ENCODE measurements at places on chromosomes 2 and 18.

DNA sequence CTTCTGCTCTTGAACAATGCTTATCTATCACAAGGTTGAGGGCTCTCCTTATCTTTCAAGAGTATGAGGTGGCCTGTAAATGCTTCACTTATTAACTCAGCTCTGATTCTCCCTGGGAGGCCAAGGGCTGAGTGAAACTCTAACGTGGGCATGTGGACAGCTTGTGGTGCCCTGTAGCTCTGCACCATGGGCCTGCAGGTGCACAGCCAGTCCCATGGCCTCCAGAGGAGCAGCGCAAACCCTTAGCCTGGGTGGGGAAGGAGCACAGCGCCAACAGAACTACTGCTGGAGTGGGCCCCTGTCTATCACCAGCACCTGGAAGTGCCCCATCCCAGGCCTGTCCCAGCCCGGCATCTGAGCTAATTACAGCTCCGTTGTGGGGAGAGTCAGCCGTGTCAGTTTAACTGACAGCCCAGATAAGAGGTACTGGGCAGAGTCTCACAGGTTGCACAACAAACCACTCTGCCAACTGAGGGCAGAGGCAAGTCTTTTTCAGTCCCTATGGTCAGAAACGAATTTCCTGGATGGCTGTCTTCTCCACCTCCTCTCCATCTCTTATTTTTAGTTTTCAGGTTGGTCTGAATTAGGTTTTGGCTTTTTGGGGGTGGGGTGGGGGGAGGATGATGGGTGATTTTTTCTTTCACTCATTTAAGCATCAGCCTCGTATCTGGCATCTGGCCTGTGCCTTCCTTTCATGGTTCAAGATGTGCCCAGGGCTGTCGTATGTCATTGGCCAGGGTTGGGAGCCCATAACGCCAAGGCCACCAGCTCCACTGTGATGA is 219.5 kb downstream of the BCL2 start:
- DNase-seq = no peak

DNA sequence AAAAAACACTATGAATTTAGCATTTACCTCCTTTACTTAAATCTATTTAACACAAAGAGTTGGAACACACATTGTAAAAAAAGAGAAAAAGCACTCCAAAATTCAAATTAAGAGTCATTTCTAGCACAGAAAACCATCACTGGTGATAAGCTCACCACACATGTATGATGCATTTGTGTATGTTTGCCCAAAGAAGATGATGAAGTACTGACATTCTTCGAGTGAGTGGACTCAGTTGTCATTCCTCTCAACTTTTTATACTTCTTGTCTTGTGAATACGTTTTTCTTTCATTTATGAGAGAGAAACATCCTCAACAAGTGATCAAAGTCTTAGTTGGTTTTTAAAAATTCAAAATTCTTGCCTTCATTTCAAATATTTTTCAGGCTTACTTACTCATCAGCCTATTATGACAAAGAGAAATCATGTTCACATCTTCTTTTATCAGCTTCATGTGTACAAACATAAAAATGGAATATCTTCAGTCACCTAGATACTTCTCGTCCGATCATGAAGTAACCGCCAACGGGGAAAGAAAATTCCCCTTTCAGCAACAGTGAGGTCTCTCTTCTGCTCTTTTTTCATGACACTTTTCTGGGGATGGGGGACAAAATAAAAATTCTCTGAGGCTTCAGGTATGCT is 1.5 kb downstream of the DSEL start:
- no peak for DNase-seq

DNA sequence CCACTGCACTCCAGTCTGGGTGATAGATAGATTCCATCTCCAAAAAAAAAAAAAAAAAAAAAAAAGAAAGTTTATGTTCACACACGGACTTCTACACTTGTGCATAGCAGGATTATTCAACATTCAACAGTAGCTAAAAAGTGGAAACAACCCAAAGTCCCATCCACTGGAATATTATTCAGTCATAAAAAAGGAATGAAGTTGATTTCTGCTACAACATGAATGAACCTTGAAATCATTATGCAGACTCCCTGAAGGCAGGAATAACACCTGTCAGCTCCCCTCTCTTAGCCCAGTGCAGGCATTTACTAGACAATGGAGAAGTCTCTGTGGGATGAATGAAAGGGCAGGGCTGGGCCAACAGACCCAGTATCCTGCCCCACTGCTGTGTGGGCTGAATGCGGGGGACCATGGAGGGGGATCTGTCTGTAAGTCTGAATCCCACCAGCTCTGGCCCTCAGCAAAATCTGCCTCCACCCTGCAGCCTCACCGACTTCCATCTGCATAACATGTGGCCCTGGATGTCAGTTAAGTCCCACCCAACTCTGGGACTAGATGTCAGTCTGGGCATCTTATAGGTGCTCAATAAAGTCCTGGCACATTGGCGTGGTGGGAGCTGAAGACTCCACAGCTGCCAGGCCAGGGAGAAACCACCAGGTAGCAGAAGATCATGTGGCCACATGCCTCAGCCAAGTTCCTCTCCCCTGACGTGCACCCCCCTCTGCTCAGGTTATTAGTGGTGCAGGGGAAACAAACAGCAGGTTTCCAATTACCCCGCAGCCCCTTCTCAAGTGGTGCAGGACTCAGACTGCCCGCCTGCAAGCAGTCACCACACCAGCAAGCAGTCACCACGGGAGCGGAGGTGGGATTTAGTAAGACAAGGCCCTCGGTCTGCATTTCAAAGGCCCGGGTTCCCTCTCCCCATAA is 8.9 kb downstream of the ZFP36L2 start:
- no peak for DNase-seq

GRCh38 chr2:218020966-218021535 is 18.3 kb upstream of the TNS1 start:
- DNase-seq = no peak

- DNase-seq = no peak
Observed at GRCh38 chr18:74524097-74524496, 10.2 kb upstream of the CNDP1 start.

- DNase-seq = no peak
Observed at GRCh38 chr2:110852051-110852450, 119.7 kb downstream of the ACOXL start.

- no peak for DNase-seq
Observed at GRCh38 chr2:112694182-112694581, 26.6 kb upstream of the NT5DC4 start.

- no peak for DNase-seq
Observed at GRCh38 chr2:23793476-23793875, 133.4 kb downstream of the ATAD2B start.

GRCh38 chr2:1652034-1652790 is 92.1 kb downstream of the PXDN start:
- no peak for DNase-seq

DNA sequence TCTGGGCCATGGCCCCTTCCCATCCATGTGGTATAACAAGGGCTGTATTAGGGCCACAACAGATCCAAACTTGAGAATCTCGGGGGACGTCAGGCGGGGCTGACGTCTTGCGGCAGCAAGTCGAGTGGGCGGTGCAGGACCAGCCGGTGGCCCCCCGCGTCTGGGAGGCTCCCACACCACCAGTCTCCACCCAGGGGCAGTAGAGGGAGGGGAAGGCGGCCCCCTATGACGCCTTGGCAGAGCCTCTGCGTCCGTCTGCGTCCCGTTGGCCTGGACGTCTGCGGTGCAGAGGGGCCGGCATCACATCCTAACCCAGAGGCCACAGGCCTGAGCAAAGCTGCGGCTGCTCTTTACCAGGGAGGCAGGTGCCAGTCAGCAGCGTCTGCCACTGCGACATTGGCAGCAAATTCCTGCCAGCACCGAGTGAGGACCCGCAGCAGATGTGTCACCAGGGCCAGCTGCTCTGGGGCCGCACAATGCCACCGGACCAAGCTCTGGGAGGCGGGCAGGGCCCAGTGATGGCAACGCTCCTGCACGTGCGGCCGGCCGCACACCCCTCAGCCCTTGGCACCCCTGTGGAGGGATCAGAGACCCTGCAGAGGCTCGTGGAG is 73.8 kb downstream of the KCNG2 start:
- DNase-seq = no peak

- DNase-seq = no peak
Observed at GRCh38 chr18:6370410-6370809, 44.3 kb downstream of the L3MBTL4 start.
